DMS153 (cell line): ENCODE measurements at places on chromosomes 7 and 10.

- DNase-seq, result peak; percentile 36
Observed at GRCh38 chr7:91089382-91089963, 174.8 kb upstream of the FZD1 start.

GRCh38 chr7:14024406-14024805 lies 34.9 kb upstream of the ETV1 start:
- no peak for DNase-seq

DNA sequence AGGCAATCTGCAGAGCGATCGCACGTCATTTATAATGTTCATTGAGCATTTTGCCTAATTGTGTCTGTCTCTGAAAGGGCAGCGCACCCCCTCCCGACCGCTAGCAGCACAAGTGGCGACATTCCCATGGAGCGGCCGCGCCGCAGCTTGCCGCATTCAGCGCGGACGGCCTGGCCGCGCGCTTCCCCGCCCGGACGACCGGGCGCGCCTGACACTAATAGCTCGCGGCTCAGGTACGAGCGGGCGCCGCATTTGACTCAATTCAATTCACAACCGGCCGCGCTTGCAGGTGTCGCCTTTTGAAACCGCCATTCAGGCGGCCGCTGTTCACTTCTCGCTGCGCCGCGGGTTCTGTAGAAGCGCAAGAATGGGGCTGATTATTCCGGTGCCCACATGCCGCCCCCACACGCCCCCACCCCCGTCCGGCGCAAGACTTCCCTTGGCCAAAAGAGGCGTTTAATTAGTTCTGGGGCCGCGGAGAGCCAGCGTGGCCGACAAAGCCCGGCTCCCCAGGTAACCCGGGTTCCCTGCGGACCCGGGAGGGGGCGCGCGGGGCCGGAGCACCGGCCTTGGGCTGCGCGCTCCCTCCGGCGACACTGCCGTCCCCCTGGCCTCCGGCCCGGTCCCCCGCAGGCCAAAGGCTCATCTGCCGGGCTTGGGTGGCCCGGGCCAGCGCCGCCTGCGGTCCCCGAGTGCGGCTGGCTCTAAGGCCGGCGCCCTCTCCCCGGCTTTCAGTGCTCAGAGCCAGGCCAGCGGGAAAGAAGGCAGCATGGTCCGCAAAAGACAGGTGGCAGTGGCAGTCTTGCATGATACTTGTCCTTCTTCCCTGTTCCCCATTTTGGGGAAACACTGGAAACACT lies 18.7 kb upstream of the PTF1A start:
- no peak for DNase-seq

DNA sequence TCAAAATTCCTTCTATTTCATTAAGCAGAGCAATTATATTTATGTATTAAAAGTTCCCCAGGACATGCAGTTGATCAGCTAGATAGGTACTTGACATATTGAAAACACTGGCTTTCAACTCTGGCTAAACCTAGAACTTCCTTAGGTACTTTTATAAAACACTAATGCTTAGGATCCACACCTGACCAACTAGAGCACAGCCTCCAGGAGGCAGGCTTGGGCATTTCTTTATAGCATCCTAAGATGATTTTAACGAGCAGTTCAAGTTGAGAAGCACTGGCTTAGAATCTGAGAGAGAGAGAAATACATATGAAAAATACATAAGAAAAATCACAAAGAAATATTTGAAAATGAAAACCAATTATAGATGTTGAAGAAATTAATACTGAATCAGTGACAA lies 20.8 kb downstream of the SLC26A5 start:
- DNase-seq, result no peak

DNA sequence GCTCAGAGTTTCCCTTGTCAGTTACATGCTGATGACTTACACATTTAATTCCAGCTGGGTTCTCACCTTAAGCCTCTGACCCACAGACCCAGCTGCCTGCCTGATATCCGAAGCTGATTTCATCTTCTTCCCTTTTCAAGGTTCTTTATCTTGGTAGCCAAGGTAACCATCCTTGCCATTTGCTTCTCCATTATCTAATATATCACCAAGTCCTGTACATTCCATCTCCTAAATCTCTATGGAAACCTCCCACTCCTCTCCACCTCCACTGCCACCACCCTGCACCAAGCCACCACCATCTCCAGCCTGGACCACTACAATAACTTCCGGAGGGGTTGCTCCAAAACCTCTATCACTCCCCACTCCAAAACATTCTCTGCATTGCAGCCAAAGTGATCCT lies 19.9 kb downstream of the SCRN1 start:
- no peak for DNase-seq

DNA sequence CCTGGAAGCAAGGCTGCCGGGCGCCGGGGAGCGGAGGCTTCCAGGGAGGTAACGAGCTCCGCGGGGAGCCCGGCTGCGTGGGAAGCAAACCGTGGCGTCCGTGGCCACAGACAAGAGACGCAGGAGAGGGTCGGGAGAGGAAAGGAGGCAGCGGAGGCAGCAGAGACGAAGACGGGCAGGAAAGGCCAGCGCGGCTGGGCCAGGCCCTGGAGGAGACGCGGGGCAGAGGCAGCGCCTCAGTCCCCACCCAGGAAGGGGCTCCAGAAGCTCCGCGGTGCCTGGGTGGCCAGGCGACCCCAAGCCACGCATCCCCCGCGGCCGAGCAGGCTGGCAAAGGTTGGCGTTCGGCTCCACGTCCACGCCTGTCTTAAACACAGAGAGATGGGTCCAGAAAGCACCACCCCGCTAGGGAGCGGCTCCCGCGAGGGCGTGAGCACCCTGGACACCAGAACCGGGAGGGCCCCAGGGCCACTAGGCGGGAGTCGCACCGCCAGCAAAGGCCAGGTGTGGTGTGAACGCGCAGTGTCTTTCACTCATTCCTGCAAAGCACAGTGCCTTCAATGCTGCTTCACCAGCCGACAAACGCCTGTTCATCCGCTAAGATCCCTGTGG lies 97.3 kb downstream of the PTPRN2 start:
- no peak for DNase-seq

DNA sequence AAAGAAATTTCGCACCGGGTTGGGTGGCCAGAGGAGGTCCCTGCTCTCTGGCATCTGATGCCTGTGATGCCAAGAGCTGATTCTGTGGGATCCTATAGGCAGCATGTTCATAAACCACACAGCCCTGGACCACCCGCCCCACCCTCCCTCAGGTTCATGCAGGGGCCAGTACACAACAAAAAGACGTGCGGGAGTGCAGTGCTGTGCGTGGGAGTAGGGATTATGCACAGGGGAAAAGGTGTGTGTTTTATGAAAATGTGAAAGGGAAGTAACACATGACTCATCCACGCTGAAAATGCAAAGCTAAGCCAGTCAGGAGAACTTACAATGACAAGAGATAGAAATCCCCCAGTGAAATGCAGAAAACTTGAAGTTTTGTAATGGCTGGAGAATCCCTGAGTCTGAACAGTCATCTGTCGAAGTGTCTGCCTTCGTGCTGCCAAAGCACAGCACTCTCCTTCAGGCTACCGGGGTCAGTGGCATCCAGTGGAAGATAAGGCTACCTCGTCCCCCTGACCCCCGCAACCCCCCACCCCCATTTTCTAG lies 1.1 kb downstream of the KIAA1217 start:
- no peak for DNase-seq

GRCh38 chr7:135770139-135770710 lies 21.6 kb upstream of the FAM180A start:
- no peak for DNase-seq

DNA sequence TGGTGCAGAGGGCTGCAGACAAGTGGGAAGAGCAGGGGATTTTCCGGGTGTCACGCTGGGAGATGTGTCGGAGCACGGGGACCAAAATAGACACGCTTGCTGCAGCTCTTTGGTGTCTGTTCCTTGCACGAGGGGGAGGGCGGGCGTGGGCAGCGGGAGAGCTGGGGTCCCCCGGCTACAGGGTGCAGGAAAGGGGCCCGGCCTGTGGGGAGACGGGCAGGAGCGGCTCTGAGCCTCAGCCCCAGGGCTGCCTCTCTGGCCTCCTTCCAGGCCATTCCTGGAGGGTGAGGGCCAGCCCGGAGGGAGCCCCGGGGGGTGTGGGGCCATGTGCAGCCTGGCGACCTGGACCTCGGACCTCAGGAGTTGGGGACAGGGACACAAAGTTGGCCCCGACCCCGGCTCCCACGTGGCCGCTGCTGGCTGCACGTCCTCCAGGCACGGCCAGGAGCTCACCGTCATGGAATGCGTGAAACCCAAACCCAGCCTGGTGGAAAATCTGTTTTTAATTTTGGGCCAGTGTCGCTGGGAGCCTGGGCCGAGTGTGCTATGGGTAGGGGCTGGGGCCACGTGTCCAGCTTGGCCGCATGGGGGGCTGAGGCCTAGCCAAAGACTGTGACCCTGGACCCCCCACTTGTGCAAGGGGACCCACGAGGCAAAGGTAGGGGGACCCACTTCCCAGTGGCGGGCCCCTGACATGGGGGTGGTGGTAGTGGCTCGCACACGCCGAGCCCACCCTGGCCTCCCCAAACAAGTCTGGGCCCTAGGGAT lies 6.6 kb downstream of the TTYH3 start:
- DNase-seq, result no peak

- DNase-seq, result no peak
Observed at GRCh38 chr7:111113263-111114017, 22.5 kb downstream of the LRRN3 start.

GRCh38 chr7:150941351-150942000 lies 36.6 kb downstream of the KCNH2 start:
- DNase-seq, result no peak

- DNase-seq, result no peak
Observed at GRCh38 chr10:116538456-116538855, 7.3 kb upstream of the PNLIP start.

DNA sequence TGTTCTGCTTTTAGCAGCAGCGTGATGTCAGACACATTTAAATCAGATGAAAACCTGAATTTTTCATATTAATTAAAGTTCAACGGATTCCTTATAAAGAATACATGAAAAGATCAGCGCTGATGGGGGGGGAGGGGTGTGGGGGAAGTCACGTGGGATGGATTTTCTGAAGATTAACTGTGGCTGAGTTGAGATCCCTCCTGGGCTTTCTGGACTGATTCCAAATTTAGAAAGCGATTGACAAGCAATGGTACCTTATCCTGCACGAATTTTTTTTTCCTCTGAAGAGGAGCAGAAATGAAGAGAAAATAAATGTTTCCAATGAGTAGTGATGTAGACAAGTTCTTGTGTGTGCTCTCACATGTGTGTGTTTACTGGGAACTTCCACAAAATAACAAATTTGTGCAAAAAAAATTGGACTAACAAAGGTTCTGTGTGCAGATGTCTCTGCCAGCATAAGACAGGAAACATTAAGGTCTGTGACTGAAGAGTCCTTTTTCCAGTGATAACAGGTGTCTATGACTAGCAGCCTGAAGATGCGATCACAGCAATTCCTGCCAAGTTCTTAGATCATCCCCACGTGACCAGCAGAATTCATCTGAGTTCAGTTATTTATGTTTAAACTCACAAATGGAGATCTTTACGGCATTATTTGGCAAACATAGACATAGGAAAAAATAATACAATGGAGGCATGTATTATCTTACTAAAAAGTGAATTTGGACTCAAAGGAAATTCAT lies 585.2 kb upstream of the CELF2 start:
- no peak for DNase-seq

- no peak for DNase-seq
Observed at GRCh38 chr7:148791546-148791945, 92.5 kb downstream of the EZH2 start.

- no peak for DNase-seq
Observed at GRCh38 chr10:2399482-2399881, 662.2 kb upstream of the ADARB2 start.

DNA sequence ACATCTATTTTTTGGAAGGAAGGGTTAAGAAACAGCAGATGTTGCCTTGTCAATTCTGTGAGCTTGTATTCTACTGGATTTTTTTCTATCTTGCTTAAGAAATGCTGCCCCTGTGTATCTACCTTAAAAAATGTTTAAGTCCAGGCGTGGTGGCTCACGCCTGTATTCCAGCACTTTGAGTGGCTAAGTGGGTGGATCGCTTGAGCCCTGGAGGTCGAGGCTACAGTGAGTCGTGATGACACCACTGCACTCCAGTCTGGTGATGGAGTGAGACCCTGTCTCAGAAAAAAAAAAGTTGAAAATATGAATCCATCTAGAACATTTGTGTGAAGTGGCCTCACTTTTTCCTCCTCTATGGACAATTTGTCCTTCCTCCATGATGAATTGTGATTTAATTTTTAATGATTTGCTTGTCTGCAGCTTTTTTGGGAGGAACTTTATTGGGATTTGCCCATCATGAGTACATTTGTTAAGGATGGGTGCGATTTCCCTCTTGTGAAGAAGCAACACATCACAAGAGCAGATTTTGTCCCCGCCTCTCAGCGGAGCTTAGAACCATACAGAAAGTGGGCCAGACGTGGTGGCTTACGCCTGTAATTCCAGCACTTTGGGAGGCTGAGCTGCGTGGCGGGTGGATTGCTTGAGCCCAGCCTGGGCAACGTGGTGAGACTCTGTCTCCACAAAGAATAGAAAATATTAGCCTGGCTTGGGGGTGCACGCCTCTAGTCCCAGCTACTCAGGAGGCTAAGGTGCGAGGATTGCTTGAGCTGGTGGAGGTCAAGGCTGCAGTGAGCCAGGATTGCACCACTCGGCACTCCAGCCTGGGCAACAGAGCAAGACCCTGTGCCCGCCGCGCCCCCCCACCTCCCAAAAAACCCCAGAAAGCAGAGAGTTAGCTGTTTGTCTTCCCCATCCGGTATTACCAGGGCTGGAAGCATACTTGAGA lies 57.7 kb downstream of the DNAJB6 start:
- no peak for DNase-seq

- DNase-seq, result no peak
Observed at GRCh38 chr7:16462431-16462889, 3.1 kb downstream of the SOSTDC1 start.

DNA sequence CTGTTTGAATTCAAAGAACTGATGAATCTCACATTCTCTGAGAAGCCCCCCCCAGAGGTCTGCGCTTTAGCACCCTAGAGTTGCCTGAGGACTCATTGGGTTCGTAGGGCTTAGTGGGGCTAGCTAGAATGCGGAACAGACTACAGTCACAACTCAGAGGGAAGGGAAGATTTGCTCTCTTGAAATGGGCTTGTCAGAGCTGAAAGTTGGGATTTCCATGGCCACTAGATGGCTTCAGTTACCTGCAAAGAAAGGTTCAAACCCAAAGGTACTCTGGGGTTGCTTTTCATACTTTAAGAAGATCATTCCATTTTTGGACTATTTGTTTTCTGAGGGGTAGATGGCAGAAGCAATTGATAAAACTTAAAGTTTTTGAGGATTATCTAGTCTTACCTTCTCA lies 205.0 kb downstream of the BBS9 start:
- DNase-seq, result peak; percentile 42

- DNase-seq, result peak; percentile 74
Observed at GRCh38 chr10:57015595-57016318, 654.7 kb upstream of the ZWINT start.

- DNase-seq, result no peak
Observed at GRCh38 chr7:137958470-137959431, 43.1 kb downstream of the CREB3L2 start.

- no peak for DNase-seq
Observed at GRCh38 chr10:72323108-72323749, 31.5 kb downstream of the DNAJB12 start.

GRCh38 chr10:16848562-16849154 lies 31.4 kb upstream of the RSU1 start:
- no peak for DNase-seq

DNA sequence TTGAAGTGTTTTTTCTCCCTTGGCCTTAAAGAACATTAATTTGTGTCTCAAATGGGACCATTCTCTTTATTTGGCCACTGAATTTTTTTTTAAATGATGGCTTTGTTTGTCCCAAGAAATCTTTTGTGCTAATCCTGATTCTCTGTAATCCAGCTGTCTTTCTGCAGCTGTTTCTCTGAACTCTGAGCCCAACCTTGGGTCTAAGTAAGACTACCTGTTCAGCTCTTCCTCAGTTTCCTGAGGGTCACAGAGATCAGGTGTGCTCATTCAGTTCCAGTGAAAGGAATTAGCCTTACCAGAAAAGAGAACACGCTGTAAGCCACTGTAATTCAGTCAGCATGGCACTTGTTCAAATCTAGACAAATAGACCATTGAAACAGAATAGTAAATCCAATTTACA lies 94.2 kb downstream of the ANKIB1 start:
- DNase-seq, result no peak
